ENCODE measurements at places on chromosomes 4 and X.

GRCh38 chrX:36909676-36910030 is 98.5 kb upstream of the FAM47C start:
- DNase-seq, result no peak

DNA sequence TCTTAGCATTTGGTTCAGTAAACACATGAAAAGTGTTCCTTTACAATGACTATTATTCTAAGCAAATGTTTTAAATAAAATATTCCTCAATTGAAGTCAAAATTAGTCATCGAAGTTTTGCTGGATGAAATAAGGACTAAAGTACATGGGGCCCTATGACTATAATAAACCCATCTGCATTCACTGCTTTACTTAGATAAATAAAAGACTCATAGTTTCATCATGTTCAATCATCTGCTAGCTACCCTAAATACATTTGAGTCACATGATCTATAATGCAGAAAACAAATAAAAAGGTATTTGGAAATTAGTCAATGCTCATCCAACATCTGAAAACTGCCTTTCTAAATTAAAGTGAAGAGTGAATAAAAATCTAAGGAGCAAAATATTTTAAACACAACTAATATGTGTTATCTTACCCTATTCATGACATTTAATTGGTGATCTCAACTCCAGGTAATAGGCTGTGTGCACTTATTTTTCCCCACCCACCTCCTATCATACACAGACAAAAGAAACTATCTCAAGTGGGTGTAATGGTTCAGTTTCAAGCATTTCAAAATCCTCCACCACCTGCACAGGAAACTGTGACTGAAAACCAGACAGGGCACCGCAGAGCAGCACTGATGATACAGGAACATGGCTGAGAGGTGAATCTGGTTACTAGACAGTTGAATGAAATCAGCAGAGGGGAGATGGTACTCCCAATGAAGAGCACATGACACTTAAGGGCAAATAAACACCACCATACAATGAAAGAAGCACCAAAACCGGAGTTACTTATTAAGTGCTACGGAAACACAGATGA is 78.6 kb downstream of the CAMK2D start:
- peak; percentile 63 for DNase-seq

DNA sequence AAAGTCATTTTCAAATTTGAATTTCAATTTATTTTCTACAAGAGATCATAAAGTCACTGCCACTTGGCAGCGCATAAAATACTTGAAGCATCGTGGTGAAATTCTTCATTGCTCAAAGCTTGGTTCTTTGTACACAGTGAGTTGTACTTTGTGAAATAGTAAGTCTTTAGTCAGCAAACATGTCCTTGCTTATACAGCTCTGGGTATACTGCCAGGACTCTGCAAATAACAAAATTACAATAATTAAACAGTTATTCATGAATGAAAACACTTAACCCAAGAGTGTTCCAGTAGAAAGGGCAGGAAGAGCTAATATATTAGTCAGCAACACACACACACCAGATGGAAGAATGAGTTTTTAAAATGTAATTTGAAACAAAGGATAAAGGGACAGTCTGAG is 1300.9 kb upstream of the DIAPH2 start:
- DNase-seq, result no peak

GRCh38 chrX:139930916-139931645 is 1.8 kb downstream of the ATP11C start:
- DNase-seq, result no peak

DNA sequence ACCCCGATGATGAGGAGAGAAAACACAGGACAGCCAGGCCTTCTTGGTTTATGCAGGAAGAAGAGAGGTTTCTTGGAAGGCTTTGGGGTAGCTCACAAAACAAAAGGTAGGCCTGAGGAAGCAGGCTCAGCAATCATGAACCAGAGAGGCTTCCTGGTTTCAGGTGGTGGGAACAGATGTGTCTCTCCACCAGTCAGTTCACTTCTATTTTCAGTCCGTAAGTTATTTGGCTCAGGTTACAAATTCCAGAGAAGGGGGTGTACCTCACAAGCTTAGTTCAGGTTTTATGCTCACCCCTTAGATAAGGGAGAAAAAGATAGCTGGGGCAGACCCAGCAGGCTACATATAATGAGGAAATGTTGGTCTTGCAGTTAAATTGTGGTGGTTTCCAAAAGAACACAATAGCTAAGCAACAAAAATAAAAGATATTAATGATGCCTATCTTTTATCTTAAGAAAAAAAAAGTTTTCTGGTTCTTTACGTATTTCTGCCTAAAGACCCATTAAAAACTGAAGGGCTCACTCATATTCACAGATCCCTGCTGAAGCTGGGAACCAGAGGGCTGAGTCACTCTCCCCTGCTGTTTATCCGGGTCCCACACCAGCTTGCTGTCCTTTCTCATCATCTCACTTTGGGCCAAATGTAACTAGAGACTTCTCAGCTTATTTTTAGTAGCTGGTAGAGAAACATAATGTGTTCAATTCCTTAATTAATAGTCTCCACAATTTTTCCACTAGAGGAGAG is 177.0 kb downstream of the CAMK2D start:
- no peak for DNase-seq

GRCh38 chr4:115325836-115326235 is 212.4 kb upstream of the NDST4 start:
- no peak for DNase-seq

- peak; percentile 0 for DNase-seq
Observed at GRCh38 chrX:78321809-78322208, 5.6 kb downstream of the CYSLTR1 start.

DNA sequence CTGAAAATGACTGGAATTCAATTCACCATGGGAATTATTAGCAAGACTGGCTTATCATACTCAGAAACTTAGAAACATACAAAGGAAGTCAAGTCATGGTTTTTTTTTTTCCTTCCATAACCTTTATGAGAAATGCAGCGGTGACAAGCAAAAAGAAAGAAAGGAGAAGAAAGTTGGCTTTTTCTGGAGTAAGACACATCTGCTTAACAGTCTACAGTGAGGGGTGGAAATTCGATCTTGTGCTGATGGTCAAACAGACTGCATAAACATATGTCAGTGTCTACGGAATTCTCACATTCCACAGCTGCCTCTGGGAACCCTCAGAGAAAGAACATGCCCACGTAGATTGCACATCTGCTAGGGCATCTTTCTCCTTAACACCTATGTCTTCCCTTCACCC is 54.6 kb downstream of the PROM1 start:
- no peak for DNase-seq

- DNase-seq, result no peak
Observed at GRCh38 chrX:17494216-17494615, 119.2 kb downstream of the NHS start.

- DNase-seq, result no peak
Observed at GRCh38 chrX:54413753-54414152, 26.5 kb upstream of the TSR2 start.

- DNase-seq, result no peak
Observed at GRCh38 chrX:3046253-3047240, 5.3 kb downstream of the ARSF start.

- DNase-seq, result no peak
Observed at GRCh38 chrX:13265111-13265510, 54.7 kb downstream of the ATXN3L start.

Measured in stimulated activated CD8-positive, alpha-beta memory T cell treated with anti-CD3 and anti-CD28 coated beads, Interleukin-15, amount 100 ng/mL, for 48 hours (primary cell).